Caki2 (cell line): ENCODE measurements at places on chromosomes 3 and 15. TPM values are rescaled to one million over a fixed set of nuclear protein-coding genes. Genes with fewer than 3 reads are reported as not detected.

DNA sequence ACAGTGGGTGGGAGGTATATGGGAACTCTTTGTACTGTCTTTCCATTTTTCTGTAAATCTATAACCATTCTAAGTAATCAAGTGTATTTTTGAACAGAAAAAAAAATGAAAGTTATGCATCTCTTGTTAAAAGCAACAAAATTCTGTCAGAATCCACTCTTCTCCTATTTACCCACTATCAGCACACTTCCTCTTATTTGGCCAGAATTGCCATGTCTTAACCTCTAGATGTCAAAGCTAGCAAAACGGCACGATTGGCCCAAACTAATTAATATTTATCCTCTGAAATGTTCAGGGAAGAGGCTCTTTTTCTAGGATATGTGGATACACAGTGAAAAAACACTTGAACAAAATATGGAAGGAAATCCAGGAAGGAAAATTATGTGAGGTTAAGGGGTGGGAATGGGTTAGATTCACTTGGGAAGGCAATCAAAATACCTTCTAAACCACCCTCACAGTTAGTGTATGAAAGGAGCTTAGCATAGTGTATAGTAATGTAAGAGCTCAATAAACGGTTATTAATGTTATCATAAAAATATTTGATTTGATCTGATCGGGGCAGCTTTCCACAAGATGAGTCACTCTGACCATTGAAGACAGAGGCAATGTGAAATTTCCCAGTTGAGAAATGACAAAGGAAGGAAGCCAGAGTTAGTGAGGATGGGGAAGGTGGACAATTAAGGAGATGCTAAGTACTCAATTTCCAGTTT is 20.1 kb upstream of the TGFBR2 start:
- no peak for DNase-seq

- DNase-seq: no peak
Measured at GRCh38 chr3:185995352-185995751, 57.5 kb upstream of the TRA2B start.

DNA sequence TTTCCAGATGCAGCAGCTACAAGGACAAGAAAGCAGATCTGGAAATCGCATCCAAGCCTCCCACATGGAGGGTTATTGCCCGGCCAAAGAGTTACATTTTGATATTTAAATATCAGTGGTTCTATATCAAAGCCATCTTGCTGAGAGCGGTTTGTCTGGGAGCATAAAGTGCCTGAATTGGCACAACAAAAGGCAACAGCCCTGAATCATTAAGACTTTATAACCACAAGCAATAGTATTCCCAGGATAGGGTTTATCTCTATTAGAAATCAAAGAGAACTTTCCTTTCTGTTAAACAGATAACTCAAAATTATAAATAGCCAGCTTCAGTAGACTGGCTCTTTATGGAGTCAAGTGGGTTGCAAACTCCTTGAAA is 564.7 kb downstream of the ROBO1 start:
- no peak for DNase-seq

DNA sequence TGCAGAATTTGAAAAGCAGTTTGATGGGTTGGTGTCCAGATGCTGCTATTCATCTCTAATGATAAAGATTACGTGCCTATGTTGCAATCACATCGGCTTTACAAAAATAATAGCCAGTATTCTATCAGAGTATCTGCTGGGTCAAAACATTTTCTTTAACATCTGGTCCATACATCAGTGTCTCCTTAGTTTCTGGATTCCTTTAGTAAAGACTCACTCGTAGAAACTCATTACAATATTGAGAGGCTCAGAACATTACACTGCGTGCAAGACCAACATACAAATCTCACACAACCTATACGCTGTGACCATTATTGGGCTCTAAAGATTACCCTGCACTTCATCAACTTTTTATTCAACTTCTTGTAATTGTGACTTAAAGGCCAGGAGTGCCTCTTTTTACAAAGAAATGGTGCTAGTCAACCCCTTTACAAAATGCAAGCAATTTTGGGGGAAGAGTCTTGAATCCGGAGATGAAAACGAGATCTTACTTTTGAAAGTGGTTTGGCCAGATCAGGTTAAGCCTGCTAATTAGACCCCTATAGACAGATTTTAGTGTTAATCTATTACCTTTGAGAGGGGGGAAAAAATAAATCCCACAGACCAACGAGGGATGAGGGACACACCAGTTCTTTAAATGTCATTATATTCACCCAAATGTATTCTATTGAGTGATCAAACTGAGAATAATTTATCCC is 2.9 kb downstream of the TRA2B start:
- DNase-seq: no peak

DNA sequence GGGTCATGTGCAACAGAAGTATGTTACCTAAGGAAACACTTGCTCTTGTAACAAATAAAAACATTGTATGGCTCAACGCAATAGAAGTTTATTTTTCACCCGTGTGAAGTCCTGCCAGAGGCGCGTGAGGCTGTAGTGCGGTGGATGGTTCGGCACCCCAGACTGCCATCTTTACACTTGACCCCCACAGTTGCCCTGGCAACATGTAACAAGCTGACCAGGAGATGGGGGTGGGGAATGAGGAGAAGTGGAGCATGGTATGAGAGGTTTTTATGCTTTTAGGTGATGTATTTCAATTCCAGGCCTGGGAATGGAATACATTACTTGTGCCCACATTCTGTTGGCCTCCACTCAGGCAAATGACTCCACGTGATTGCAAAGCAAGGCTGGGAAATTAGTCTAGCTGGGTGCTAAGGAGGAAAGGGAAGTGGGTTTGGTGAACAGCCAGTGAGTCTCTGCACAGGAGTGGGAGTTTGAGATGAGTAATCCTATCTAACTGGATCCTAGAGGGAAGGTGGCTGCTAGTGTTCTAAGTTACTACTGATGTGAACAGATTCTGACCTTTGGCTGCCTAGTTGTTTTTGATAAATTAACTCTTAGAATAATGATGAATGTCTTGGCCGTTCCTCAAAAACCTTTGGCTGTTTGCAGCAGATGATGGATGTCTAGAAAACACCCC is 33.8 kb upstream of the GREM1 start:
- DNase-seq: peak; percentile 85

GRCh38 chr3:147384210-147385058 is 21.9 kb downstream of the ZIC4 start:
- DNase-seq: no peak

DNA sequence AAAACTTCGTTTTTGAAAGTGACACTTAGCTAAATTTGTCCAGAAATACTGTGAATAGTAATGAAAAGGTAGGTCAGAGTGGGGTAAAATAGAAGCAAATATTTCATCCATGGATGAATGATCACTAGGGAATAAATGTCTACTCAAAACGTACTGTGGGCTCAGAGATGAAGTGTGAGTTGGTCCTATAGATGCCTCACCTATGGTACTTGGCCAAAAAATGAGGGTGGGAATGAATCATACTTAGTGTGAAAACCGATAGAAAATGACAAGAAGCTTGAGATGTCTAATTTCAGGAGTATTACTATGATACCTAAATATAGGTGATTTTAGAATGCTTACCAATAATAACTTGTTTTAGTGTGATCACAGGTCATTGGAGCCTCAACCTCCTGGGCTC is 155.9 kb downstream of the GMNC start:
- no peak for DNase-seq

GRCh38 chr3:128504963-128505730 is 12.1 kb upstream of the GATA2 start:
- no peak for DNase-seq

DNA sequence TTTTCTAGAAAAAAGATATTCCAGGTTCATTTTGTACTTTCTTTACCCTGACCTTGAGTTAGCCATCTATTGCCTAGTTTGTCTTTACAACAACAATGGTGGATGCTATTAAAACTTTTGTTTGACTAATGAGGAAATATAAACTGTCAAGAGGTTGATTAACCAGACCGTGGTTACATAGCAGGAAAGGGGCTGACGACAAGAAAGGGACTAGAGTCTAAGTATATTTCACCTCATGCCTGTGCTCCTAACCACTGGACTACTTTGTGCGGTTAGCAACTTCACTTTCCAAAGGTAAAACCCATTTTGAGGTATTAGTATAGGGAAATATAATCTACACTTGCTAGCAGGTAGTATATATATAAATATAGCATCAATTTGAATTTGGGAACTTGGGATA is 327.1 kb downstream of the SATB1 start:
- DNase-seq: no peak

- peak; percentile 24 for DNase-seq
Measured at GRCh38 chr3:197750858-197751737, 1.4 kb downstream of the FYTTD1 start.

DNA sequence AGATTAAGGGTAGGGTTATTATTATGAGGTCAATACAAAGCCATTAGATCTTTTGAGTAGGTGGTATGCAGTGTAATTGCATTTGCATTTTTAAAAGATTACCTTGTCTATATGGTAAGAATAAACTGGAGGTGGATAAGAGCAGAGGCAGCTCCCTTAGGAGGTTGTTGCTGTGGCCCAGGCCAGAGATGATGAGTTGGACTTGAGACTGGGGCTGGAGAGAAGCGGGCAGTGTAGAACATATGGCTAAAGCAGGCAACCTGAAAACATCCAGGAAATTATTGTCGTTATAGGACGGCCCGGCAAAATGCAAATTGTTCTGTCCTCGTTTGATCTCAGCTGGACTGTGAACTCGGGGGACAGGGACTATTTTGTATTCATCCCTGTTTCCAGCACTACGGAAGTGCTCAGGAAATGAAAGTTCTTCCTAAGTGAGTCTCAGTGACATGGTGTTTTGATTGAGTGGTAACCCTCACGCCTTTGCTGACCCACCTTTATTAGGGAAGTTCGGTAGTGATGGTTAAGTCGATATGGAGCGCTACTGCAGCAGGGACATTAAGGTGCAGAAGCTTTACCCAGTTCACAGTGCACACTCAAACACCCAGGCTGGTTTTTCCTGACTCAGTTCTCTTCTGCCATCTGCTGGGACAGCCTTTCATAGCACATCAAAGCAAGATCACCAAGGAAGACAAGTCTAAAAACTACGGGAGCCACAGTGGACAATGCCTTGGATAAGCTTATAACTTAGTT is 27.2 kb upstream of the VPS33B start:
- peak; percentile 50 for DNase-seq

DNA sequence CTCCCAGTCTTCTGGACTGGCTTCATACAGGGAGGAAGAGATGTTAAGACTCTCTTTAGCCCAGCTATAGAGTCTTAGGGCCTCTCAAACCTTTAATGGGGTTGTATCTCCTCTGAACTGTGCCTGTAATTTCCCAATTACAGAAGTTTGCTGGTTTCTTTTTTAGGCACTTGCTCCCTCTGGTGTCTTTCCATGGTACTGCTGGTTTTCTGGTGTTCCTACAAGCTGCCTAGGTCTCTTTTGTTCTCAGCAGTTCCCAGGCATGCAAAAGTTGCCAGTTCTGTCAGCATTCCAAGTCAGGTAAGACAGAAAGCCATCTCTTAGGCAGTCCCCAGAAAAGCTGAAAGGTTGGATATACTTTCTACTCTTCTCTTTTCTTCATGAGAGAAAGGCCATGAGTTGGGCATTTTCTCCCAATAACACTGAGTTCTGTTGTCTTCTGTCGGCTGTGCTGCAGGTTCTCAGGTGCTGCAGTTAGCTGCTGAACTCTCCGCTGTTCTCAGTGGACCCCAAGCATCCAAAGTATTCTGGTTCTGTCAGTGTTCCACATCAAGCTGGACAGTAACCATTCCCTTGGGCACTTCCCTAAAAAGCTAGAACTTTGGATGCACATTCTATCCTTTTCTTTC is 54.4 kb upstream of the EHHADH start:
- DNase-seq: peak; percentile 49

- DNase-seq: no peak
Measured at GRCh38 chr3:46853441-46854415, 9.5 kb downstream of the MYL3 start.

DNA sequence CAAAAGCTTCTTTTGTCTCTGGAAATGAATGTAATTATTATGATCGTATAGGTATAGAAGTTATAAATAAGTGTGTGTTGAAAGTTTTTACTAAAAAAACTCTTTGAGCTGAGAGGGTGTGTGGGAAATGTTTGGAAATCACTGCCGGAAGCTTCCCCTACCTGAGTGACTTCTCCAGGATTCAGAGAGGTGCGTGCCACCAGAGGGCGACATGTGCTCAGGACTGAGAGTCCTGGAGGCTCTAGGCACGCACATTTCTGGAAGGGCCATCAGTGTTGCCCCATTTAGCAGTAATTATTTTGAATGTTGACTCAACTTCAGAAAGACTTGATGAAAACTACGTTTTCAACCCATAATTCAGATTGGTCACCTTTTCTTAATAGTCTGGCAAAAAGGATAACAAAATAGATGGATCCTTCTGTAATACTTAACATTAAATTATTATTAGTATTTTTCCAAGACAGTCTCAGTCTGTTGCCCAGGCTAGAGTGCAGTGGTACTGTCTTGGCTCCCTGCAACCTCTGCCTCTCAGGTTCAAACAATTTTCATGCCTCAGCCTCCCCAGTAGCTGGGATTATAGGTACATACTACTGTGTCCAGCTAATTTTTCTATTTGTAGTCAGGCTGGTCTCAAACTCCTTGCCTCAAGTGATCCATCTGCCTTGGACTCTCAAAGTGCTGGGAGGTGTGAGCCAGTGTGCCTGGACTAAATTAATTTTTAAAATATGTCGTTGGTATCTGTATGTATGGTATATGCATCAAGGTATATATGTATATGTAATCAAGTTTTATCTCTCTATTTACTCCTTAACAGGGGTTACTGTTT is 34.5 kb downstream of the GPR171 start:
- peak; percentile 37 for DNase-seq

DNA sequence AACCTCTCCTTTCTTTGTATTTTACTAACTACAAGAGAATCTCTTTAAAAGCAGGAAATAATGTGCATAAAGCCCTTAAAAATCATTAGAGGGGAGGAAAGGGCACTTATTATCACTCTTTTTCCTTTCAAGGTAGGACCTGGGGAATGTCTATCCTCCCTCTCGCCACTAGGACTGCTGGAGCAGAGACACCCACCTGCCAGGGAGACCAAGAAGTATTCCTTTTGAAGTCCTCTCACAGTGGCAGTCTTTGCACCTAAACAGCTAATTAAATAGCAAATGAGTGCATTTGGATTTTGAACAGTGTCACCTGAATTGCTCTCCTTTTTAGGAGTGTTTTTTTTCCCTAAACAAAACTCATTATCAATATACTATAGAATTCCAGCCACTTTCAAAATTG is 874.1 kb downstream of the ZPLD1 start:
- DNase-seq: no peak

The C3orf85 gene
- total RNA-seq: not detected in 2 replicates

The ROBO1 gene
- total RNA-seq: 0.46 and 0.54 TPM in 2 replicates

The GPR149 gene
- total RNA-seq: not detected in 2 replicates

The ATP13A5 gene
- not detected in 2 replicates for total RNA-seq

The MKRN3 gene
- not detected in 2 replicates for total RNA-seq

The PCOLCE2 gene
- total RNA-seq: 70.4 and 88.2 TPM in 2 replicates

The ILDR1 gene
- total RNA-seq: not detected in 2 replicates

The PLS1 gene
- total RNA-seq: 25.0 and 36.6 TPM in 2 replicates

The UPK1B gene
- 31.7 and 44.0 TPM in 2 replicates for total RNA-seq

The TTLL13 gene
- total RNA-seq: 0.07 and 4.3 TPM in 2 replicates
